ENCODE measurements at places on chromosomes 6 and 20. TPM values are rescaled to one million over a fixed set of nuclear protein-coding genes. Genes with fewer than 3 reads are reported as not detected.

DNA sequence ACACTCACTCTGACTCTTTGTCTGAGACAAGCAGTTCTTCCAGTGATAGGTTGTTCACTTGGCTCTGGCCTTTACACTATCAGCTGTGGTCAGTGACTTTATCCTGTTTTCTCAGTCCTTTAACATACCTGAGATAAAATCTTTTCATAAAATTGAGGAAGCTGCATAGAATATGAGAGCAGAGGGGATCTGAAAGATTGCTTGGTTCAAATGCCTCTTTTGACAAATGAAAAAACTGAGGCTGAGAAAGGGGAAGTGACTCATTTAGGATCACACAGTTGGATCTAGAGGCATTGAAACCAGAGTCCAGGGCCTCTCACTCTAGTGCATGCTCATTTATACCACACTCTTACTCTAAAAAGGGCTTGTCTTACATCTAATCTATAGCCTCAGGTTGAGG, 277.0 kb upstream of the TBX18 start:
- no peak overlapping the region for H3K4me3 ChIP-seq
- H3K36me3 ChIP-seq, result no peaks in the 10 kb centered on the region
- H3K4me1 ChIP-seq, result no peaks in the 10 kb centered on the region
- H3K27me3 ChIP-seq, result no peaks in the 10 kb centered on the region

The RAMACL gene
- total RNA-seq, result 2.2 TPM

- H3K4me3 ChIP-seq, result no peak overlapping the region
- no peaks in the 10 kb centered on the region for H3K36me3 ChIP-seq
- no peak for DNase-seq
- no peaks in the 10 kb centered on the region for H3K4me1 ChIP-seq
- H3K27ac ChIP-seq, result no peak overlapping the region
These were observed 313.2 kb upstream of the MAP3K7 start for GRCh38 chr6:90900034-90900433.

GRCh38 chr20:25285091-25285647, 37.3 kb downstream of the PYGB start:
- H3K4me3 ChIP-seq, result no peak overlapping the region
- H3K27ac ChIP-seq, result no peak overlapping the region
- no peaks in the 10 kb centered on the region for H3K27me3 ChIP-seq
- DNase-seq, result no peak

DNA sequence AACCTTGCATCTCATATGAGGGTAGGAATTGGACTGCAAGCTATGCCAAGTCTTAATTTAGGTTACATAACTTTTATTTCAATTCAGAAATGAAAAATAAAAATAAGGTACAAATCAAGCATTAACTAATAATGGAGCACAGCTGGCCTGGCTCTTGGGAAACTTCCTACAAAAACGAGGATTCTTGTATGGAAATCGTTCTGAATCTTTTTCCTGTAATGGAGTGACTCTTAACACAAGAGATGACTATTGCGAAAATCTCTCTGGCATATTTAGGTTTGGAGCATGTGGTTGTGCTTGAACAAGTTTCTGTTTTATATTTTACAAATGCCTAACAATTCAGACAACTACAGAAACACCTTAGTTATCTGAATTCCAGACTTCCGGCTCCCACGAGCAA, 34.0 kb upstream of the PI16 start:
- H3K27ac ChIP-seq, result no peak overlapping the region
- DNase-seq, result no peak
- H3K4me1 ChIP-seq, result peaks cover 35% of the 10 kb centered on the region
- H3K36me3 ChIP-seq, result peaks cover 27% of the 10 kb centered on the region
- no peaks in the 10 kb centered on the region for H3K27me3 ChIP-seq
- no peak overlapping the region for H3K4me3 ChIP-seq

- no peaks in the 10 kb centered on the region for H3K27me3 ChIP-seq
- no peak overlapping the region for H3K4me3 ChIP-seq
- peaks cover 5% of the 10 kb centered on the region for H3K36me3 ChIP-seq
- H3K4me1 ChIP-seq, result no peaks in the 10 kb centered on the region
These were observed 13.7 kb downstream of the PHF3 start for GRCh38 chr6:63649269-63649668.

- H3K27ac ChIP-seq, result peak overlapping the region; percentile 48
- peak overlapping the region; percentile 90 for H3K4me3 ChIP-seq
- peaks cover 8% of the 10 kb centered on the region for H3K4me1 ChIP-seq
- no peaks in the 10 kb centered on the region for H3K27me3 ChIP-seq
- DNase-seq, result no peak
These were observed 1.4 kb downstream of the PCED1A start for GRCh38 chr20:2838847-2839671.

DNA sequence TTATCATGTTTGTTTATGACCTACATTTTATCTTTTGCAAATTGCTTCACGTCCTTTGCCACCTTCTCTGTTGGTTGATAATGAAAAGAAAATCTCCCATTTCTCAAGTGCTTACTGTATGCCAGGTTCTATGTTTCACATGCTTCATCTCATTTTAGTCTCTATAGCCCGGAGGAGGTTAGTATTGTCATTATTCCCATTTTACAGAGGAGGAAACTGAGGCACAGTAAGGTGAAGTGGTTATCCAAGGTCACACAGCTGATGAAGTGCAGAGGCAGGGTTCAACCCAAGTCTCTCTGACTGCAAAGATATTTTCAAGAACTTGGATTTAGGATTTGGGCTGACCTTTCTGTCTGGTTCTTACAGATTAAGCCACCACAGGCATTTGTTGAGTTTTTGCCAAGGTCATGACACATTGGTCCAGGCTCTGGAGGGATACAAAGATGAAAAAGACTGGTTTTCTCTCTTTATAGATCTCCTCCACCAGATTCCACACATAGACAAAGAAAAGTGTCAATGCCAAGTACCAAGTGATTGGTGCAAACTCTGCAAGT, 20.6 kb downstream of the CNBD2 start:
- no peak overlapping the region for H3K4me3 ChIP-seq
- no peak overlapping the region for H3K27ac ChIP-seq
- H3K27me3 ChIP-seq, result peaks cover 18% of the 10 kb centered on the region

- no peak overlapping the region for H3K4me3 ChIP-seq
- no peaks in the 10 kb centered on the region for H3K27me3 ChIP-seq
- H3K27ac ChIP-seq, result no peak overlapping the region
- peaks cover 40% of the 10 kb centered on the region for H3K4me1 ChIP-seq
These were observed 112.4 kb upstream of the SALL4 start for GRCh38 chr20:51914758-51915157.

GRCh38 chr20:35344354-35344837, 52.2 kb upstream of the FAM83C start:
- no peaks in the 10 kb centered on the region for H3K27me3 ChIP-seq
- H3K27ac ChIP-seq, result no peak overlapping the region
- DNase-seq, result no peak
- H3K4me1 ChIP-seq, result peaks cover 2% of the 10 kb centered on the region

Data from Calu3 (cell line).